ENCODE measurements at places on chromosomes 12 and 14.
A peak's percentile ranks its signal among the peaks of the same experiment; 100 is the strongest.

- peak; percentile 43 for DNase-seq
These were observed 12.1 kb upstream of the LTA4H start for GRCh38 chr12:96047229-96048211.

- DNase-seq: no peak
These were observed 15.1 kb downstream of the MGST1 start for GRCh38 chr12:16362550-16362949.

DNA sequence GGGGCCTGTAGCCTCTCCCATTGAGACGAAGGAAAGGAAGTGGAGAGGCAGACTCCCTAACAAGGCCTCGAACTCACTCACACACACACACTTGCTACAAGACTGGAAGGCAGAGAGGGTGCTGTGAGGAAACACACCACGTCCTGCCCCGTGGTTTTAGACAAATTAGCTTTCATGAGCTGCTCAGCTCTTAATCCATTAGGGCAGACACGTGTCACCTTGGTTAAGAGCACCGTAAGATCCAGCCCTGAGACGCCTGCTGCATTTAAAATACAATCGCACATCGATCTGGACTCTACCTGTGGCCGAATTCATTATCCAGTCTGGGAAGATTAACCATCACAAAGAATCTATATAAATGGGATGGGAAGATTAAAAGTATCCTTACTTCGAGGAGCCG lies 72.0 kb downstream of the RIMBP2 start:
- DNase-seq: no peak

GRCh38 chr14:22271838-22272799 lies 316.9 kb downstream of the DAD1 start:
- no peak for DNase-seq

- no peak for DNase-seq
These were observed 106.9 kb upstream of the OR4E1 start for GRCh38 chr14:21780429-21781084.

- no peak for DNase-seq
These were observed 4.5 kb upstream of the GMFB start for GRCh38 chr14:54493293-54493692.

Measured in activated T-cell treated with anti-CD3 and anti-CD28 coated beads, Interleukin-2, amount 50 U/mL, for 48 hours (primary cell).